Thymus (tissue), 14 donors: ENCODE measurements at places on chromosomes 13 and 19. TPM values are rescaled to one million over a fixed set of nuclear protein-coding genes. Genes with fewer than 3 reads are reported as not detected.

DNA sequence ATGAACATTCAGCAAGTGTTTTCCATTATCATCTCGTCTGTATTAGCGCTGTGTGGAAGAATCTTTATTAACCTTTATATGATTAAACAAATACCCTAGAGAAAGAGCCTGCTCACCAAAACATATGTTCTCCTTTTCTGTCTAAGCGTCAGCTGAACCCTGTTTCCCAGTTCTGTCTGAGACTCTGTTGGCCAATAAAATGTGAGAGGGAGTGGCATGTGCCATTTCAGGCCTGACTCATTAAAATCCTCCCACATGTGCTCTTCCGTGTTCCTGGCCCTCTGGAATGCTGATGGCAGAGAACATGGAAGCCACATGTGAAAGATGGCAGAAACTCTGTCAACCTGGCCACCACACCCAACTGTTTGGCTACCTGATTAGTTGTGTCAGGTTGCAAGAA is 181.9 kb upstream of the EDNRB start:
- no peak for DNase-seq
- no peak overlapping the region for H3K4me3 ChIP-seq
- H3K27ac ChIP-seq: no peak overlapping the region
- no peaks in the 10 kb centered on the region for H3K4me1 ChIP-seq
- H3K27me3 ChIP-seq: no peaks in the 10 kb centered on the region
- no peaks in the 10 kb centered on the region for H3K36me3 ChIP-seq

- H3K4me1 ChIP-seq: no peaks in the 10 kb centered on the region
- H3K36me3 ChIP-seq: no peaks in the 10 kb centered on the region
- DNase-seq: no peak
- H3K27ac ChIP-seq: no peak overlapping the region
- H3K4me3 ChIP-seq: no peak overlapping the region
- H3K27me3 ChIP-seq: no peaks in the 10 kb centered on the region
These were observed 457.1 kb downstream of the KLF12 start for GRCh38 chr13:73677048-73677601.

- peaks cover 42% of the 10 kb centered on the region for H3K4me1 ChIP-seq
- H3K36me3 ChIP-seq: peaks cover 20% of the 10 kb centered on the region
- H3K27ac ChIP-seq: peak overlapping the region; percentile 98
- no peaks in the 10 kb centered on the region for H3K27me3 ChIP-seq
- peak overlapping the region; percentile 17 for H3K4me3 ChIP-seq
These were observed 13.1 kb downstream of the XRCC1 start for GRCh38 chr19:43562226-43562697.

GRCh38 chr19:41434450-41434849 is 5.3 kb downstream of the DMAC2 start:
- no peaks in the 10 kb centered on the region for H3K27me3 ChIP-seq
- no peak overlapping the region for H3K27ac ChIP-seq
- peaks cover 27% of the 10 kb centered on the region for H3K36me3 ChIP-seq
- DNase-seq: no peak
- peaks cover 4% of the 10 kb centered on the region for H3K4me1 ChIP-seq

DNA sequence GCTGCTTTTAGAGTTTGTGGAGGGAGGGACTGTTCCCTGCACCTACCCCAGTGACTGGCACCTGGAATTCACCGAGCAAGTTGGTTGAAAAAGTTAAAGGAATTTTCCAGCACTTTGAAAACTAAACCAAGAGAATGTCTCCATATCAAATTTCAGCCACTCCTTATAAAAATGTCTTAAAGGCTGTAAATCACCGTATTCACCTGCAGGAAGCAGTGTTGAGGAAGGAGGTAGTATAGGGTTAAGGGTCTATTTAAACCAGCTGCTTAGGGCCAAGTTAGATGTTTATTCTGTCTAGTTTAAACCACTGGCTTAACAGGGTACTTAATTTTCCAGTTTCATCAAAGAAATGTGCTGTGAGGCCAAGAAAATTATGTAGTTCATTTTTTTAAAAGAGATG is 3.8 kb upstream of the RAB20 start:
- H3K27me3 ChIP-seq: peaks cover 43% of the 10 kb centered on the region
- H3K27ac ChIP-seq: no peak overlapping the region
- no peaks in the 10 kb centered on the region for H3K4me1 ChIP-seq
- DNase-seq: no peak

Gene MZF1
- total RNA-seq: 9.0 TPM

Gene LILRB3
- 1.1 TPM for total RNA-seq

Gene OR7A17
- total RNA-seq: not detected
